Activated CD4-positive, alpha-beta T cell treated with anti-CD3 and anti-CD28 coated beads, Interleukin-10, Interleukin-2, amounts not matched to agents 100 ng/mL and 50 ng/mL, durations not matched to agents 16 hours and 8 hours (primary cell): ENCODE measurements at places on chromosomes 1 and 21.

- DNase-seq: no peak
Observed at GRCh38 chr1:87202922-87203655, 125.6 kb upstream of the LMO4 start.

GRCh38 chr21:16978309-16978895 lies 534.4 kb upstream of the CXADR start:
- no peak for DNase-seq

GRCh38 chr1:32868806-32869455 lies 1.8 kb downstream of the FNDC5 start:
- no peak for DNase-seq

DNA sequence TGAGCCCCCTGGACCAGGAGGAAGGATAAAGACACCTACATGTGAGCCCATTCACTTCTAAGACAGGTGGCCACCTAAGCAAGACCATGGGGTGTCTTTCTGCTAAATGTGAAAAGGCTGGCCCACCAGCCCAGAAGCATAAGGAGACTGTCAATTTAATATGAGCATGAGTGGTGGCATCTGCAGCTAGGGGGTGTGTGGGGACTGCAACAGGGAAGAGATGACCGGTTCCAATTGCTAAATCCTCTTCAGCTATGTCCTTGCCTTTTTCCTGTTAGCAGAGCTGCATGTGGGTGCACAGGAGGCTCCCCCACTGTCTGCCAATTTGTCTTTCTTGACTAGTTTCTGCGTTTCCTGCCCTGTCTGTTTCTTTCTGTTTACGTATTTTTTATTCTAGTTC lies 22.3 kb upstream of the BMP8A start:
- no peak for DNase-seq

DNA sequence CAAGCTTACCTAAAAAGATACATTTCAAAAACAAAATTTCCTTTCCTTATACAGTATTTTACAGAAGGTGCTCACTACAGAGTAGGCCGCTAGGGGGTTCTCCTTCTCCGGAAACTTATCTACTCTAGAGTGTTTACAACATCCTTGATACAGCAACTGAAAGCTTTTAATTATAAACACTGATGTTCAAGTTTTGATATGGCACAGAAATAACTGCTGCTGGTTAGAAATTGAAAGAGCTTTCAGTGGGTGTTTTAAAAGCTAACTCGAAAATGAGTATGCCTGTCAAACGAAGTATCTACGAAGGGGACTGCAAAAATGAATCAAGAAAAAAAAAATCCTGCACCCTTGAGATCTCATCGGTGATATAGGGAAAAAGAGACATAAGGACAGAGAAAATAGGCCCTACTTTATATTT lies 1.0 kb downstream of the YOD1 start:
- DNase-seq: peak; percentile 70
